Fibroblast of skin of left biceps (primary cell): ENCODE measurements at places on chromosomes 3 and 15.

- DNase-seq = no peak
Observed at GRCh38 chr3:42572278-42572677, 9.5 kb downstream of the SEC22C start.

DNA sequence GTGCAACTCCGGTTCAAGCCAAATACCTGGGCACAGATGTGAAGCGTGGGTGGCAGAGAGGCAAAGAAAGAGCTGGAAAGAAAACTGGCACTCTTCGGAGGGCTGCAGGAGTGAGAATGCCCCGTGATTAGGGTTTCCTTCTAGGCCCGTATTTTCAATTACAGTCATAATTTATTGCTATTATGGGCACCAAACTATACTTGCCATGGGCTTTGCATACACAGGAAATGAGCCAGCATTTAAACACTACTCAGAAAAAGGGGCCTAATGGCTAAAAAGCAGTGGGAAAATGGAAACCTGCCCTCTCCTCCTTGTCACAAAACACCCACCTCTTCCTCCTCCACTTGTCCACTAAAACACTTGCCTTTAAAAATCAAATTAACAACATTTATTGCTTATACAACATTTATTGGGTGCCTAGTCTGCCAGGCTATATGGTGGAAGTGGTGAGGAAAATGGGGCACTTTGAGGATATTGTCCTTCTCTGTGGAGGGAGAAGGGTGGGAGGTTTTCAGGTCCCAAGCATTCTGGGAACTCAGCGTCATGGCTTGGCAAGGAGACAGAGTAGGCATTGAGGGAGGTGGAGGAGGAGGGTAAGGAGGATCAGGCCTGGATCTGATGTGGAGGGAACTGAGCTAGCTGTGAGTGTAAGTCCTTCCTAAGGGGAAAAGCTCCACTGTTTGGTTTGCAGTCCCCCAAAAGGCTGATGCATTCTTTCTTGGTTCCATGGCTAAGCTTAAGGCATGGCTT lies 160.9 kb downstream of the SLCO3A1 start:
- no peak for DNase-seq

GRCh38 chr3:97744289-97744688 lies 20.3 kb upstream of the ARL6 start:
- no peak for DNase-seq

- no peak for DNase-seq
Observed at GRCh38 chr15:98700519-98700918, 52.2 kb downstream of the IGF1R start.

- no peak for DNase-seq
Observed at GRCh38 chr3:71031914-71032521, 551.5 kb downstream of the FOXP1 start.

DNA sequence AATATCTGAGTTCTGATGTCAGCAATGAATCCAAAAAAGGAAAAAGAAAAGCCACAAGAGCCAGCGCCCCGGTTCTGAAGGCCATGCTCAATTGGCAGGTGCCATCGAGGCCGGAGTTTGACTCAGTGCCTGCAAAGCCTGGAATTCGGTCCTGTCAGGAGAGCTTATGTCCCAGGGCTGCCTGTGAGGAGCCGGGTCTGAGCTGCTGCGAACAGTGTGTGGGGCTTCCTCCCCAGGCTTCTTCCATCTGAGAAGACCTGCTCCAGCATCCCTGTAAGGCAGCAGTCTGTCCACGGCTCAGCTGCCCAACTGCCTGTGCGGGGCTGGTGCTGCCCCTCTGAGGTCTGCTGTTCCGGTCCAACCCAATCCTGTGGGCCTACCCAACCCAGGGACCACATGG lies 46.1 kb downstream of the ROPN1B start:
- no peak for DNase-seq

- no peak for DNase-seq
Observed at GRCh38 chr3:141737678-141738021, 448 bp upstream of the RNF7 start.

- DNase-seq = no peak
Observed at GRCh38 chr3:168267179-168267578, 171.5 kb upstream of the GOLIM4 start.

DNA sequence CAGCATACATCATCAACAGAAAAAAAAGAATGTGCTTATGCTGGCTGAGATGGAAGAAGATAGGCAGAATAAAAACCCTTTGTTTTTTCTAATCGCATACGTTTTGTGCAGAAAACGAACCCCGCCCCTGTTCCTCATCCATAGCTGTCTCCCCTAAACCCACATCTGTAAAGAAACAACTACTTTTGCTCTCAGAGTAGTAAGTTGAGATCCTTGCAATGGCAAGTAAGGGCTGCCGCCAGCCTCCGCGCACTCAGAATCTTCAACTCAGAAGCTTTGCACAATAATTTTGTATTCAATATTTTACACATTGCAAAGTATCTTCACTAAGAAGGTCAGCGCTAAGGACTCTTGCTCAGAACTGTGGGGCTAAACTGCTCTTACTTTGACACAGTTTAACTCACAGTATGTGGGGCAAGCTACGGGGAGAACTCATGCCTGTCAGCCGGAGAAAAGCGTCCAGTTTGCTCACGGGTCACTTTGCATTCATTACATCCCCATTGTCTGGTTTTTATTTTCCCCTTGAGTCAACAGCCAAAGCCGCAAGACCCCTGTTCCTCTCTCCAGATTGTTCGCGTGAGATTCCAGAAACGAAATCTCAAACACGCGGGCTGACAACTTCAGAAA lies 1.0 kb downstream of the LYSMD4 start:
- no peak for DNase-seq

DNA sequence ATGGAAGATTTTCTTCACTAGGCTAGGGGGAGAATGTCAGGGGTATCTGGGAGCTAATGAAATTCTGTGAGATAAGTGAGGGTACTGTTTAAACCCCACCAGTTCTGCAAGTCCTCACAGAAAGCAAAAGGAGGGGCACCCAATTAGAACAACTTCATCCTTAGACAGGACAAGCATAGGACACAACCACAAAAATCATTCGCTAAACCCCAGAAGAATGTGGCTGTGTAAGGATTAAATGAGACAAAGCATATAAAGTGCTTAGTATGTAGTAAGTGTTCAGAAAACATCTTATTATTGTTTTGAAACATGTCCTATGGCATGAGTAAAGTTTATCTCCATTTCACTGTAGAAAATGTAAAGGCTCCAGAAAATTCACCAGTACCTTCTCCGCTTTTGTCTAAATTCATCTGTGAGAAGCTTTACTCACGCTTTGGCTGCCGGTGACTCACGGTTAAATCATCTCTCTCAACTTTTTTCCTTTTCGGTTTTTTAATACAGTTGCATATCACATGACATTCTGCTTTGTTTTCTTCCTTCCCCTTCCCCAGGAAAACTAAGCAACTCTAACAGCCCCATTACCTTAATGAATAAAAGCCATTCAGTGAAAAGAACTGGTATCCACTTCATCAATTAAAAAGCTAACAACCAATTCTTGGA lies 1.7 kb downstream of the CLRN1 start:
- peak; percentile 18 for DNase-seq
